Hippocampal formation (tissue), 2 donors: ENCODE measurements at places on chromosomes 3 and 15.

DNA sequence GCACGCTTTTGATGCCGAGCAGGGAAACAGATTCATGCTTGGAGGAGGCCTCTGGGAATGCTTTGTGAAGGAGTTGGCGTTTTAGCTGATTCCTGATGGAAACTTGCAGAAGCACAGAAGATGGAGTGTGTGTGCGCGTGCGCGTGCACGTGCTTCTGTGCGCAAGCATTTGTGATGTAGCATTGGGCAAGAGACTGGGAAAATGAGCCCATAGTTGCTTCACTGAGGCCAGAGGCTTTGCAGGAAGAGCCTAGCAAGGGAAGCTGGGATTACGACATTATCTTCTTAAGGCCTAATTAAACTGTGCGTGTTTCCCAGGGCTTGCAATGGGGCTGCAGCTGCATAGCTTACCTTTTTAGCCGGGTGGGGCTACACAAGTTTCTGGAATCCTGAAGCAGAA, 18.1 kb upstream of the AGBL1 start:
- DNase-seq: no peak

DNA sequence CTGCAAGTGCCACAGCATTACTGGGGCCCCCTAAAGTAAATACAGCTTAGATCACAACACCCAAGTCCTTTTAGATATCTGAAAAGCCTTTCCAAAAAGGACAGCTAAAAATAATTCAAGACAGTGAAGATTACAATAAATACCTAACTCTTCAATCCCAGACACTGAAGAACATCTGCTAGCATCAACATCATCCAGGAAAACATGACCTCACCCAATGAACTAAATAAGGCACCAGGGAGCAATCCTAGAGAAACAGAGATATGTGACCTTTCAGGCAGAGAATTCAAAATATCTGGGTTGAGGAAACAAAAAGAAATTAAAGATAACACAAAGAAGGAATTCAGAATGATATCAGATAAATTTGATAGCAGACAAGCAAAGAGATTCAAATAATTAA, 71.7 kb upstream of the TTC14 start:
- DNase-seq: no peak

DNA sequence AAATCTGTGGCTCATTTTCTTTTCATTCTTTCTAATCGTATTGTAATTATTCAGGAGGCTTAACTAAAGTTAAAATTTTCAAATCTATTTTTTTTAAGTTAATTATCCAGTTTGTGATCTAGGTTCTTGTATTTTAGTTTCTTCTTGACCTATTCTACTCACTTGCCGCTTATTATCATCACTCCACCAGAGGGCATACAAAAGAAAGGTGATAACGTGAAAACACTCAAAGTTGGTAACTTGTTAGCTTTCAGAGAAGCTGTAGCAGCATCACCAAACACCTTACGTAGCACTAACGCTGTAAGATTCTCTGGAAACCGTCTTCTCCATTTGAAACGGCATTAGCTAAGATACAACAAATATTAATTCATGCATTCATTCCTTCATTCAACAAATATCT, 4.8 kb downstream of the GNB4 start:
- no peak for DNase-seq

DNA sequence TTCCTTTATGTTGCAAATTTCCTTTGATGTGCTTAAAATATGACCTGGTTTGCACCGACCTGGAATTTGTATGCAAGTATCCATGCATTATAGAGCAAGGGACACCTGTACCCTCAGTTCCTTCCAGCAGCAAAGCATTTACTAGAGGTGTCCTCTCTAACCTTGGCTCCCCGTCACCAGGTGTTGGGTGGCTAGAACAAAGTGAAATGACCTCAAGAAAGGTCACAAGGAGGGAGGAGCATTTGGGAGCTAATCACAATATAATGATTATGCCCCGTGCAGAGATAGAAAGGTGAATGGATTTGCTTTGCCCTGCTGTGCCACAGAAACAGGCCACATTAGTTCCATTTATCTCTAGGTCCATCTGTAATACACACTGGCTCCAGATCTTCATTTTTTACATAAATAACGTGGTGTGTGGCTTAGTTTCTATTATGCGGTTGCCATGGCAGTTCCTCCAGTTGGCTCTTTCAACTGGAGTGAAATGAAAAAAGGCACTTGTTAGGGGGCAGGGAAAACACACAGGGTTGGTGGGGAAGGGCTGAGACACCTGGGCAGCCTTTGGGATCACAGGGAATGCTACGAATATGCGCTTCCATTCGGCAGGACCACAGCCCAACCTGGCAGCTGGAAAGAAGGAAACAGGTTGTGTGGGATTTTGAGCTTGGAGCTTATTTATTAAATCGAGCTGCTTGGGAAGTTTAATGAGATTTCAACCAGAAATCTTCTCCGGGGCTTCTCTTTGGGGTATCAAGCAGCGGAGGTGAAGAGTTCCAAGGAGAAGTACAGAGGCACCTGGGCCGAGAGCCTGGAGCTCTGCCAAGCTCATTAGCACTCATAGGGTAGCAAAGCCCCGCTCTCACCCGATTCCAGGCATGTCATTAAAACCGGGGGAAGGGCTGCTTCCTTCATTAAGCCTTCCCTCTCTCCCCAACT, 233.5 kb upstream of the ST8SIA2 start:
- DNase-seq: no peak

DNA sequence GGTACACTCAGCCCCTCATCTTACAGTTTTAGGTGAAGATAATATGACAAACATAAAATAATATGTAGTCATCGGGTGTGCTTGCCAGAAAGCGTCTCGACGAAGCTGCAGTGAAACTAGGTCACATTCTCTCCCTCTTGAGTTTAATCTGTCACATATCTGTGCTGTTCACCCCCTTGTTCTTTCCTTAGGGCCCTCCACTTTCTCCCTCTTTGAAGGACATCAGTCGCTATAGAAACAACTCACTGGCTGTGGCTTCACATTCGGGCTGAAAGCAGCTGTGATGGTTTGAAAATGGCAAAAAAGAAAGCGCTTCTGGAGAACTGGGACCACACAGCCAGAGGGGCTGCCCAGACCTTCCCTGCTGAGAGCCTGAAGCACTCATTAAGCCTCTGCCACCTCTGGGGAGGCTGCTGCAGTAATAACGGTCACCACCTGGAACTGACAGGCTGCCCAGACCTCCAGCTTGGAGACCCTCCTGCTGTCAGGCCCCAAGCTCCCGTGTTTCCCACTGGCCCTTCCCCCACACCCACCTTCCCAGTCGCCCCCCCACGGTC, 50.3 kb downstream of the ABTB1 start:
- DNase-seq: no peak

DNA sequence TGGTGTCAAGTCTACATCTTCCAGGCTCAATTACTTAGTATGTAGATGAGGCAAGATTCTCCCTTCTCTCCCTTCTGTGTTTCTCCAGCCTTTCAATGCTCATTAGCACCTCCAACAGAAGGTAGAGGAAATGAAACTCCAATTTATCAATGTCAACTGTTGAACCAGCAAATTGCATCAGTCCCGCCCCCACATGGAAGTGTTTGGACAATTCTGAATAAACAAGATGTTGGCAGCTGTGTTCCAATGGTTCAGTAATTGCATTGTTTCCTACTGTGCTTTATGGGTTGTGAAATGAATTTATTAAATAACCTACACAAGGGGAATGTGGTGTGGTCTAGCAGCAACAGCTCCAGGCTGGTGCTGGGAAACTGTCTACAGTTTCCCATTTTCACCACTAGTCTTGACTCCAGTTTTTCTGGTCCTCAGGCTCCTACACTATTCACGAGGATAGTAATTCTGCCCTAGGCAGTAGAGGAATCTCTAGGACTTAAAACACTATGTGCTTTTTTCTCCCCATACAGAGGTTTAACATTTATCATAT, 91.9 kb downstream of the MB21D2 start:
- DNase-seq: no peak

DNA sequence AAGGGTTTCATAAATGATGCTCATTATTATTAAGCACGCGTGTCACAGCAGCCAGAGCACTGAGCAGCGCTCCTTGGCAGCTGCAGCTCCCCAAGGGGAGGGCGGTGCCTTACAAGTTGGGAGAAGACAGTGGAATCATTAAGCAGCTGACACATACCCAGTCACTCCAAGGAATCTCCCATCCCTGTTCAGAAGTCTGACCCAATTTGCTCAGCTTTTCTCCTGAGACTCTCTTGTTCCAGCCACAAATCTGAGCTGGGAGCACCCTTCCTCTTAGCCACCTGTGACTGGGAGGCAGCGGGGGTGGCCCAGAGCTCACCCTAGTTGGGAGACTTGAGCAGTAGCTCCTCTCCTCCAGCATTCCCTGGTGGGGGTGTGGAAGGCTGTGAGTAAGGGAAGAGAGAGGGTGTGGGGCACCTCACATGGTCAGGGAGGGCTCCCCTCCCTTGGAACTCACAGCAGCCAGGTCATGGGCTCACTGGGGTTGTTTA, 64.3 kb downstream of the DUT start:
- DNase-seq: no peak

DNA sequence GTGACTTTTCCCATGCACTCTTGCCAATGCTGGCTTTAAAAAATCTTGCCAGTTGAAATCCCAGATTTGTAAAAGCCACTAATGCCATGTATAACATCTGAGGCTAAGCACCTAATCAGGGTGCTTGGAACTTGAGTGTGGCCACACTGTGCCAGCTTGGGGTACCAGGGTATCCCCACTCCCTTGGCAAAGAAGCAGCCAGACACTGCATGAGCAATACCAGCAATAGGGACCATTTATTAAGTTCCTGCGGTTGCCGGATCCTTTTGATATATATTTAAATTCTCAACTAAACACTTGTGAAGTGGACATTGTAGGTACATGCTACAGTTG, 2.2 kb upstream of the RHCG start:
- no peak for DNase-seq

DNA sequence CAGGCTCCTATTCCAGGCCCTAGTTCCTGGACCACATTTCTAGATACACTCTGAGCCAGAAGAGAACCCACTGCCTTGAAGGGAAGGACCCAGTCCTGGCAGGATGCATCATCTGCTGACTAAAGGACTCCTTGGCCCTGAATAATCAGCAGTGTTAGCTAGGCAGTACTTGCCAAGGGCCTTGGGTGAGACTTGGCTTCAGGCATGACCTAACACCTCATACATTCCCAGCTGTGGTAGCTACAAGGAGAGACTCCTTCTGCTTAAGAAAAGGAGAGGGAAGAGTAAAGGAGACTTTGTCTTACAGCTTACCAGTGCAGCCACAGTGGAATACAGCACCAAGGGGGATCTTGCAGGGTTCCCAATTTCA, 26.4 kb downstream of the PEAK1 start:
- DNase-seq: no peak
